ENCODE measurements at places on chromosomes 4 and X. TPM values are rescaled to one million over a fixed set of nuclear protein-coding genes. Genes with fewer than 3 reads are reported as not detected.

The GPC3 gene
- total RNA-seq = 0.63 TPM

- no peak overlapping the region for H3K27ac ChIP-seq
- H3K27me3 ChIP-seq = no peaks in the 10 kb centered on the region
- H3K4me1 ChIP-seq = no peaks in the 10 kb centered on the region
- no peak overlapping the region for H3K4me3 ChIP-seq
These were observed 1136.6 kb downstream of the FAT4 start for GRCh38 chr4:126451237-126451873.

GRCh38 chr4:93446038-93446437, 382.5 kb upstream of the ATOH1 start:
- no peak overlapping the region for H3K4me3 ChIP-seq
- DNase-seq = no peak
- no peaks in the 10 kb centered on the region for H3K27me3 ChIP-seq

- H3K36me3 ChIP-seq = no peaks in the 10 kb centered on the region
- no peak for DNase-seq
- H3K27ac ChIP-seq = no peak overlapping the region
- no peaks in the 10 kb centered on the region for H3K4me1 ChIP-seq
These were observed 124.7 kb upstream of the C1QTNF7 start for GRCh38 chr4:15303052-15303641.

DNA sequence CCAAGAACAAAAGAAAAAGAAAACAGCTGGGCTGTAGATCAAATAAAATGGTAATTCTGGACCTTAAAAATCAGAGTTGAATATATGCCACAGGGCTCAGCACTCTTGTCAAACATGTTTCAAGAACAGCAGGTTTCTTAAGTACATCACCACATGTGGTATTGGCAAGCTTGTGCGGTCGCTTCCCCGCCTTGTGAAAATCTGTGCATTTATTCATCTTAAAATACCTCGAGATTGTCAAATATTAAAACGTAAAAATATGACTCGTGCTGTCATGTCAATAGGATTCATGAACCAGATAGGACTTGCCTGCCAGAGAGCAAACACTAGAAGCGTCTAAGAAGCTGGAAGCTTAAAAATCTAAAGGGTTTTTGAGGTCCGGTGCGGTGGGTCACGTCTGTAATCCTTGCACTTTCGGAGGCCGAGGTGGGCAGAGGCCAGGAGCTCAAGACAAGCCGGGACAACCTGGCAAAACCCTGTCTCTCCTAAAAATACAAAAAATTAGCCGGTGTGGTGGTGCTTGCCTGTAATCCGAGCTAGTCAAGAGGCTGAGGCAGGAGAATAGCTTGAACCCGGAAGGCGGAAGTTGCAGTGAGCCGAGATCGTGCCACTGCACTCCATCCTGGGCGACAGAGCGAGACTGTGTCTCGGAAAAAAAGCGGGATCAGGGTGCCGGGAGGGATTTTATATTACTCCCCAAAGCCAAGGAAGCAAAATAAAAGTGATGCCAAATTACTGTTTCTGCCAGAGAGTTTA, 40.2 kb upstream of the TMEM154 start:
- no peaks in the 10 kb centered on the region for H3K27me3 ChIP-seq
- no peak for DNase-seq
- H3K4me1 ChIP-seq = no peaks in the 10 kb centered on the region
- no peaks in the 10 kb centered on the region for H3K36me3 ChIP-seq
- H3K27ac ChIP-seq = no peak overlapping the region
- H3K4me3 ChIP-seq = no peak overlapping the region

Data from activated CD8-positive, alpha-beta T cell treated with anti-CD3 and anti-CD28 coated beads for 36 hours (primary cell).